ENCODE measurements at places on chromosomes 2 and 18. TPM values are rescaled to one million over a fixed set of nuclear protein-coding genes. Genes with fewer than 3 reads are reported as not detected.

The ABCG5 gene
- not detected for polyA plus RNA-seq

The PLA2R1 gene
- 2.0 TPM for polyA plus RNA-seq

The TMEM200C gene
- polyA plus RNA-seq: 1.7 TPM

GRCh38 chr2:181662287-181662686, 5.4 kb upstream of the CERKL start:
- DNase-seq: no peak

The CDH7 gene
- polyA plus RNA-seq: not detected

- DNase-seq: no peak
Observed at GRCh38 chr2:43007901-43008300, 215.5 kb upstream of the HAAO start.

The OR6B2 gene
- not detected for polyA plus RNA-seq

The CRYBA2 gene
- not detected for polyA plus RNA-seq

DNA sequence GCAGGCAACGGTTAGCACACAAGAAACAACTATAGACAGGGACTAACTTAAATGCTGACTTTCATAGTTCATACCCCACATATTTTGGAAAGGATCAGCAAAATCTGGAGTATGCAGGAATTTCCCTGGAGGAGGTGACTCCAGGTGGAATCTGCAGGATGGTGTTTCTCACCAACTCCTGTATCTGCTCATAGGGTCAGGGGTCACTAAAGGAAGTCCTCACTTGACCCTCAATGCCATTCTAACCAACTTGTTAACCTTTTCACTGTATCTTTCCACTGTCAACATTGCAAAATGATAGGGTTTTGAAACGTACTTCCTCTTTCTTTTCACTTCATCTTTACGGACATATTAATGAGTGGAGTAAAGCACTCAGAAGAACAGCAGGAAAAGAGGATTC, 207.0 kb upstream of the CXCR4 start:
- no peak for DNase-seq

GRCh38 chr2:106562268-106563186, 75.4 kb downstream of the CD8B2 start:
- DNase-seq: no peak

GRCh38 chr2:47179388-47179787, 24.3 kb upstream of the STPG4 start:
- no peak for DNase-seq

GRCh38 chr2:42960002-42960841, 167.8 kb upstream of the HAAO start:
- no peak for DNase-seq

DNA sequence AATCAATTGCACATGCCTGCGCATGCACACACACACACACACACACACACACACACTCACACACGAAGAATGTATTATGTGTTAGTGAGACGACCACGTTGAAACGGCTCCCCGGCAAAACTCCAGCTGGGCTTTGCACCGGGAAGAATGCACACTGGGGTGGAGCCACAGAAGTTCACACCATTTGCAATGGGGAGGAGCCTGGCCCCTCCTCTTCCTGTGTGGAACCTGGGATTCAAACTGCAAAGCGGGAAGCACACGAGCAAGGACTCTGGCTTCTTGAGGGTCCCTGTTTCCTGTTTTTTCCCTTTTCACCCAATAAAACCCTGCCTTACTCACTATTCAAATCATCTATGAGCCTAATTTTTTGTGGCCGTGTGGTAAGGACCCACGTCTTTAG, 304.0 kb upstream of the TMEFF2 start:
- DNase-seq: no peak

GRCh38 chr2:217650716-217651360, 352.0 kb downstream of the TNS1 start:
- DNase-seq: peak; percentile 21

DNA sequence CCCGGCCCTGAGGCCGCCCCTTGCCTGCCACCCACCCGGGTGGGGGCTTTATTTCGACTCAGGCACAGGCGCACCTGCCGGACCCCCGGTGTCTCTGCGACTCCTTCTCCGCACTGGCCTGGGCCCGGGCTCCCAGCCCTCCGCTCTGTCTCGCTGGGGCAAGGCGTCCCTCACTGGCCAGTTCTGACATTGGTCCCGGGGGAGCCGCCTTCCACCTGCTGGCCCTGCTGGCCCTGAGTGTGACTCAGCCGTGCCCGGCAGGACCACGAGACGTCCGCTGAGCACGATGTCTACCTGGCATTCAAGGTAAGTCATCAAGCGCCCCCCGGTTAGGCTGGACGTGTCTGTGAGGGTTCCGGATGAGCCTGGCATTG, 131.5 kb upstream of the CTDP1 start:
- no peak for DNase-seq

- no peak for DNase-seq
Observed at GRCh38 chr2:218721934-218722333, 11.3 kb downstream of the TTLL4 start.

- DNase-seq: no peak
Observed at GRCh38 chr2:74051504-74051903, 66.8 kb downstream of the TET3 start.

The SLC23A3 gene
- polyA plus RNA-seq: 0.53 TPM

GRCh38 chr2:190583507-190584337, 49.2 kb upstream of the NEMP2 start:
- DNase-seq: no peak

- no peak for DNase-seq
Observed at GRCh38 chr2:59177748-59178147, 936.6 kb upstream of the FANCL start.

DNA sequence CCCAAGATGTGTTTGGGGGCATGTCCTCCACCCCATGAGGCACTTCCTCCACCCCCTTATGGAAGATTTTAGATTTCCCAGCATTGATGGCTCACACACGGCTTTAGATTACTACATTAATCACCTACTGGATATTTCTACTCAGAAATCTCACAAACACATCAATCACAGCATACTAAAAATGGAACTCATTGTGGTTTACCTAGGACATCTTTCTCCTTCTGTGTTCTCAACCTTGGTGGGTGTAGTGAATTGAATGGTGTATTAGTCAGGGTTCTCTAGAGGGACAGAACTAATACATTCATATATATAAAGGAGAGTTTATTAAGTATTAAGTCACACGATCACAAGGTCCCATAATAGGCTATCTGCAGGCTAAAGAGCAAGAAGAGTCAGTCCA, 82.1 kb upstream of the CYRIA start:
- DNase-seq: no peak
